ENCODE measurements at places on chromosomes 13 and 19.
A peak's percentile ranks its signal among the peaks of the same experiment; 100 is the strongest.

- no peak for DNase-seq
These were observed 29.6 kb downstream of the GJA3 start for GRCh38 chr13:20131057-20131832.

DNA sequence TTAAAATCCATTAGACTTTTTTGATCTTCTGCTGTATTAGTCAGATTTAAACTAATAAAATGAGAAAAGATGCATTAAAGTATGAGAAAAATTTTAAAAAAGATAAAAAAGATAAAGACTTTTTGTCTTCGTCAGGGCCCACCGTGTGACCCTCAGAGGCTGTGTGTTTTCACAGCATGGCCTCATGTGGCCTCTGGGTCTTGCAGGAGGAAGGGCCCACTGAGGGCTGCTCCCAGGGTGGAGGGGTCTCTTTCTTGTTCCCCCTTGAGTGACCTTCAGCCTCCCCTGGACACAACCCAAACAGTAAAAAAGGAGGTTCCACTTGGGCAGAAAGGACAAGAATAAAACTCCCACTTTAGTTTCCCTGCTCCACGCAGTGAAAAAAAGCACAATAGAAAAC is 57.1 kb upstream of the RANBP3 start:
- DNase-seq: no peak

DNA sequence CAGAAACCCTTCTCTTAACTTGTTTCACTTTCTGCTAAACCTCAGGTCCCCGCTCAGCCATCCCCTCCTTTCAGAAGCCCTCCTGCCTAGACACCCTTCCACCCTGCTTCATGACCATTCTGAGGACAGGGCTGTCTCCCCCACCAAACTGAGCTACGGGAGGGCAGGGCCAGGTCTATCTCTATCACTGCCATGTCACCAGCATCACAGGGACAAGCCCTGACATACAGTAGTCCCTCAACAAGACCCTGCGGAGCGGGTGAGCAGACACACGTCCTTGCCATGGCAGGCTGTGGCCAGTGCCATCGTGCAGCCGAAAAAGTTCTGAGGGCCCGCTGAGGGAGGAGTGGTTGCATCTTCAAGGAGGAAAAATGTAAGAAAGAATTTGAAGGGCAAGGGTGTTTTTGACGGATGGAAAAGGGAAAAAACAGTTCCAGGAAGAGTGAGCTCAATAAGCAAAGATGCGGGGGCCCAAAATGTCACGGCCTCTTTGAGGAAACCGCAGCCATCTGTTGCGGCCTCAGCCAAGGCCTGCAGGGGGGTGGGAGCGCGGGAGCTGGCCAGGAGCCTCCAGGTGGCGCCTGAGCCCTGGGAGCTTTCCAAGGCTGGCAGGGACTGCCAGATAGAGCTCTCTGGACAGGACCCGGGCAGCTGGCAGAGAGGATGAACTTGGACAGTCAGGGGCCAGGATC is 8.1 kb downstream of the PTGIR start:
- DNase-seq: peak; percentile 62

DNA sequence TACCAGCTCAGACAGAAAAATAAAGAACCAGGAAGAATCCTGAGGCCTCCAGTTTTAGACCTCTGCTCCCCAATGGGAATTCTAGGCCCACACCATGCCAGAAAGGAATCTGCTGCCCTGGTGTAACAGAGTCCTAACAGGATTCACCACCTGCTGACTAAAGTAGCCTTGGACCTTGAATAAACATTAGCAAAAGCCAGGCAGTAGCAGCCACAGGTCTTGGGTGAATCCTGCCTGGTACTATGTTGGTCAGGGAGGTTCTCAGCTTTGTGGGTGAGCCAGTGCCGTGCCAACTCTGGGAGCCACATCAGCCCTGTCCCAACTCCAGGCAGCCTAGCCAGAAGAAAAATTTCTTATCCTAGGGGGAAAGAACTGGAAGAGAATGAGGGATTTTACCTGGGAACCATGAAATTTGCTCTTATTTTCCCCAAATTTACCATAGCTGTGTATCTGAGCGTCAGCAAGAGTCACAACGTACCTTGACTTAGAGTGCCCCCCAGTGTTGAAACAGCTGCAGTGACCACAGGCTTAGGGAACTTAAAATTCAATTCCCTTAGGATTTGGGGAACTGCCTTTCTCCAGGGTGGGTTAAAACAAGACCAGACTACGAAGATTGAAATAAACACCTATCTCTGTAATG is 1895.6 kb upstream of the PRR20A start:
- DNase-seq: no peak

DNA sequence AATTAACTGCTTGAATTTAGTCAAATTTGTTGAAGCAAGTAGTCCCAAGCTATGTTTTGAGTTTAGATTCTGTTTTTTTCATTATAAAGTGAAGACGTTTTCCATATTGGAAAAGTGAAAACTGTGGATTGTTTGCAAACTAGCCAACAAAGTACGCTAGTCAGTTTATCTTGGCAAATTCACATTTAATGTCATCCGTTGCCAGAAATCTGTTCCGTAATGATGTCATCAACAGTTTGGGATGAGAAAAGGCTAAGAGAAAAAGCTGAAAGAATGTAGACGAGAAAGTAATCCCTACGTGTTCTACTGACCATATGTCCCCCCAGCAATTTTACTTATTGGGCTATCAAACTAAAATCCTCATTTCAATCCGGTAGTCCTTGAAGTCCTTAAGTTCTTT is 419.6 kb downstream of the GPC6 start:
- DNase-seq: no peak
